ENCODE measurements at places on chromosomes 2 and 18.

DNA sequence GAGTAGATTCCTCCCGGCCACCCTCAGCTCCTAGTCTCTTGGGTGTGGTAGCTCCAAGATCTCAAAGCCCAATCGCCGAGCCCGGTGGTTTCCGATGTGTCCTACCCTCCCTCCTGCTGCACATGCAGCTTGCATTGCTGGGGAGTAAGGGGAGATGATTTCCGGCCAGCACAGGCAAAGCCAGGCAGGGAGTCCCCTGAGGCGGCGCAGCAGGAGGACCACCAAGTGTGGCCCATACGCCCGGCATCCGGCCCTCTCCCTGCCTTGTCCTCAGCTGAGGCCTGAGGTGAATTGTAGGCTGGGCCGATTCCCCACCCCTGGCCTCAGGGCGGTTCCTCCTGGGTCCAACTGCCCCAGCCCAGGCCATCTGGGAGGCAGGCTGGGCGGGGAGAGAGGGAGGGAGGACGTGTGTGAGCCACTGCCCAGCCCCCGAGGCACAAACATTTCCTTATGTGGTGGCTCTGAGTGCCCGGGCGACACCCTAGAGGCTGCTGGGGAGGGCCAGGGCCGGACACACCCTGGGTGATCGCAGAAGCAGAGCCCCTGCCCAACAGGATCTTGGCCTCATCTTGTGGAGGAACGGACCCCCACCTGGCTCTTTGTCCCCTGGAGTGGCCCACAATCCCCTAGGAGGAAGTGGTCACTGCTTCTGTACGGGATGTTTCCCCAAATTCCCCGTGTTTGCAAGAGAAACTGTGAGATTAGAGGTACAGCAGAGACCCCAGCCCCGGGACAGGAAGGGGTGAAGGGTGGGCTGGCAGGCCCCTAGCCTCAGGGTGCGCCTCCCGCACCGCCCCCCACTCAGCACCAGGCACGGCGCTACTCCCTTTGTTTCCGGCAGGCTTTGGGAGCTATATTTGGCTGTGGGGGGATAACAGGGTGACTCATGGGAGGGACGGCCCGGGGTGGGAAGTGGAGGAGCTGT lies 41.9 kb upstream of the PTMA start:
- DNase-seq: no peak

- no peak for DNase-seq
Measured at GRCh38 chr18:52588931-52589330, 248.9 kb downstream of the DCC start.

DNA sequence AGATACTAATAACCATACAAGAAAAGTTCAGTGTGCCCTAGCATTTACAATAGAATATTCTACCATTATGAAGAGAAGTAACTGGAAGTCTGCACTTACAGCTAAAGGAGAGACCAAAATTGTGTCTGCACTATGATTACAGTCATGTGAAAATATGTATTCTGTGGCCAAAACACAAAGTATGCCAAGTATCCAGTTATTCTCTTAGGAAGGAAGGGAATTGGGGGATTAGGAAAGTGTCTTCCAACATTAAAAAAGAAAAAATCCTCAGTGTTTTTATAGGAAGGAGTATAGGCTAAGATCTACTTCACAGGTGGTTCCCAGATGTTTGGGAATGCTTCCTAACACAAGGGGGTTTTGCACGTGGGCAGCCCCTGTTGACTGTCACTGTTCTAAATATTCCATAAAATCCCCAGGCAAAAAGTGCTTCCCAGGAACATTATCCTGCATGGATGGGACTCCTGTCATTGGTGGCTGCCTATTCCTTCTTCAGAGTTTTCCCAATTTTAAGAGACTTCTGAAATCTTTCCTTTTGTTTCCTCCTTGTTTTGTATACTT lies 180.2 kb upstream of the KLHL29 start:
- DNase-seq: no peak

- no peak for DNase-seq
Measured at GRCh38 chr18:57959278-57959677, 84.7 kb upstream of the NEDD4L start.

DNA sequence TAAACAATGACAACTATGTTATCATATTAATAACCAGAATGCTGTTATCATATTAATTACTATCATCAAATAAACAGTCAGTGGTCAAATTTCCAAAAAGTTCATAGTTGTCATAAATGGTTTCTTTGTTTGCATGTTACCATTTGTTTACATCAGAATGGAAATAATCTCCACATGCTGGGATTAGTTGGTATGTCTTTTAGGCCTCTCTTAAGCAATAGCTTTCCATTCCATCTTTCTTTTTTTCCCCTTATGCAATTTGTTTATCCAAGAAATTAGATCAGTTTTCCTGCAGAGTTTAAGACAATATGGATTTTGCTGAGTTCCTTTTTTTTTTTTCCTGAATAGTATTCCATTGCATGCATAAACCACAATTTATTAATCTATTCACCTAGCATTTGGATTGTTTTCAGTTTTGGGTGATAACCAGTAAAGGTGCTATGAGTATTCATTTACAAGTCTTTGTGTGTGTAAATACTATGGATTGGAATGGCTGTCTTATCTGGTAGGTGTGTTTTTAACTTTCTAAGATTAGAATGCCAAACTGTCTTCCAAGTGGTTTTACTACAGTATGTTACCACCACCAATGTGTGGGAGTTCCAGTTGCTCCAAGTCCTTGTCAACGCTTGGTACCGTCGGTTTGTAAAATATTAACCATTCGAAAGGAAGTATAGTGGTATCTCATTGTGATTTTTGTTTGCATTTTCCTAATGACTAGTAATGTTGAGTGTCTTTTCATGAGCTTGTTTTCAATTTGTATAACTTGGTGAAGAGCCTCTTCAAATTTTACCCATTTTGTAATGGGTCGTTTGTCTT lies 33.3 kb upstream of the TXNDC2 start:
- DNase-seq: no peak

DNA sequence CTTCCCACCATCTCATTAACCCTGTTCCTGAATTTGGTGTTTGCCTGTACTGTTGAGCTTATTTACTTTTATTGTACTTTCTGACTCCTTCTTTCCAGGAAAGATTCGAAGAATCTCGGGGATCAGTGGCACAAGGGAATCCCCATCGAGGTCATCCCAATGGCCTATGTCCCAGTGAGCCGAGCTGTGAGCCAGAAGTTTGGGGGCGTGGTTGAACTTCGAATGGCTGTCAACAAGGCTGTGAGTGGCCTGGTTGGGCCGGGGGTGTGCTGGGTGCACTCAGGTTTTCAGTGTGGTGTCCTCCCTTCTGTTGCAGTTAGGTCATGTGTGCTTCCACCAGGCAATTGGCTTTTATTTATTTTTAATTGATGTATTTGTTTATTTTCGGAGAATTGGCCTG lies 45.0 kb downstream of the RPIA start:
- no peak for DNase-seq

GRCh38 chr2:26541401-26542193 lies 63.7 kb upstream of the OTOF start:
- no peak for DNase-seq

DNA sequence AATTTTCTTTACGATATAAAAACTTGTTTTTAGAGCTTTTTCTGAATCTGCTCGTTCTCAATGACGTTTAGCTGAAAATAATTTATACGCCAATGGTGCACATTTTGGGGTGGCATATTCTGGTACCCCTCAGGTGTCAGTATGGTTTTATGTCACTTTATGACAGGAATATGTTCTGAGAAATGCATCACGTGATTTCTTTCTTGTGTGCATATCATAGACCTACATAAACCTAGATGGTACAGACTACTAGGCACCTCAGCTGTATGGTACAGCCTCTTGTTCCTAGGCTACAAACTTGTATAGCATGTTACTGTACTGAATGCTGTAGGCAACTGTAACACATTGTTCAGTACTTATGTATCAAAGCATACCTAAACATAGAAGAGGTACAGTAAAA lies 68.2 kb downstream of the TMEM17 start:
- no peak for DNase-seq

Data from T-helper 2 cell (primary cell).